ENCODE measurements at places on chromosomes 1 and 21.

- DNase-seq, result no peak
Measured at GRCh38 chr21:35801391-35801790, 258.9 kb downstream of the SETD4 start.

DNA sequence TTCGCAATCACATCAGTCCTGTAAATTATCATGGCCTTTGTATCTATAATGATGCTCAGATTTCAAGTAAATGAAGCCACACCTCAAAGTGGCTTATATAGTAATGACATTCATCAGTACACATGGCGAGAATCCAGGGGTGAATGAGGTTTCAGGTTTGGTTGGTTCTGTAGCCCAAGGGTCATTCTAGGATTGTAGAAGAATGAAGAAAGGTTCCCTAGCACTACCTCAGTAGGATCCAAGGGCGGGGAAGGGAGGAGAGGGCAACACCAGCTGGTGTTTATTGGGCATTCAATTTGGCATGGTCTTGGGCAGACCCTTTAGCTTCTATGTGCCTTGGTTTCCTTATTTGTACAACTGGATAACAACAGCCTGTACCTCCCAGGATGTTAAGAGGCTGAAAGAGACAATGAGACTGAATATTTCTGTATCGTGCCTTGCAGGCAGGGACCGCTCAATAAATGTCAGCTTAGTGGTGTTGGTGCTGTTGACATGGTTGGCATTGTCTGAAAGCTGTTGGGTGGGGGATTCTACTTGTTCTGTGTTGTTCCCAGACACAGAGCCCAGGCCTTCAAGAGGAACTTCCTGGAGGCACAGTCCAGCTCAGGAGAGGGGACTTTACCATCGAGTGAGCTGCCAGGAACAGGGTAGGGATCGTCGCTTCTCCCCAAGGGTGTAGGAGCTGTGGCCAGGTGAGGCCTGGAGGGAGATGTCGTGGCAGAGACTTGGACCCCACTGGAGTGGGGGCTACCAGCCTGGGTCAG, 388.2 kb downstream of the PTPRU start:
- DNase-seq, result no peak

- no peak for DNase-seq
Measured at GRCh38 chr1:157241185-157241538, 103.0 kb upstream of the ETV3 start.

- DNase-seq, result no peak
Measured at GRCh38 chr1:27658951-27659496, 13.0 kb downstream of the IFI6 start.

DNA sequence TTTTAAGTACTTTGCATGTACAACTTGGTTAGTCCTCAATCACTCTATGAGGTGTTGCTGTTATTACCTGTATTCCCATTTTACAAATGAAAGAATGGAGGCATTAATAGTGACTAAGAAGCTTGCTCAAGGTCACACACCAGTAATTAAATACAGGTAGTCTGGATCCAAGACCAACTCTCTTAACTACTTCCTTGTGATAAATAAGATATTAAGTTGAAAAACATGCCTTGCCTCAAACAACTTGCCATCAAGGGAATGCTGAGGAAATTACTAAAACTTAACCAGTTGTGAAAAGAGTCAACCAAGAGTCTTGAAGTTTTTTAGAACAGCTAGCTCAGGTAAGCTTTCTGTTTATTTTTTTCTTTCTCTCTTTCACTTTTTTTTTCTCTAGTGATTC, 21.0 kb upstream of the LAMC1 start:
- no peak for DNase-seq

DNA sequence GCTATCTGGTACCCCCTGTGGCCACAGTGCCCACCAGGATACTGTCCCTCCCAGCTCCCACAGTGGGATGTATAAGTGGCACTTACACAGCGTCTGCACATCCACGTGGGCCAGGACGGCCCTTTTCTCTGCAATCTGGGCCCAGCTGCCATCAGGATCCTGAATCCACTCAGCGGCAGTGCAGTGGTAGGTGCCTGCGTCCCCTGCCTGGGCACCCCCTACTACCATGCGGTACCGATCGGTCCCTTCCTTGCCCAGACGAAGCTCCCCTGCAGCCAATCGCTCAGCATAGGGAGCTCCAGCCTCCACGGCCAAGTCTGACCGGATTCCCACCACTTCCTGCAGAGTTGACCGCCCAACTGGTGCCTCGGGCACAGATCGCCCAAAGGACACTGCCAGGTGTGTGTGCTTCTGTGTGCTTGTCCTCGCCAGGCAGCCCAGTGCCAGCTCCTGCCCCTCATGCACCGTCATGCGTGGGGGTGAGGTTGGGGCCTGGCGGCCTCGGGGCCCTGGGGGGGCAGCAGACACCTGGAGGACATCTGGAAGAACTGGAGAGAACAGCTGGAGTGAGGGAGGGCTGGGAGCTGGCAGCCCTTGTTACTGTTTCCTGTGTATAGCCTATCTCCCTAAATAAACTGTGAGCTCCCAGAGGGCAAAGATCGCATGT, 4.7 kb downstream of the IGSF8 start:
- no peak for DNase-seq

DNA sequence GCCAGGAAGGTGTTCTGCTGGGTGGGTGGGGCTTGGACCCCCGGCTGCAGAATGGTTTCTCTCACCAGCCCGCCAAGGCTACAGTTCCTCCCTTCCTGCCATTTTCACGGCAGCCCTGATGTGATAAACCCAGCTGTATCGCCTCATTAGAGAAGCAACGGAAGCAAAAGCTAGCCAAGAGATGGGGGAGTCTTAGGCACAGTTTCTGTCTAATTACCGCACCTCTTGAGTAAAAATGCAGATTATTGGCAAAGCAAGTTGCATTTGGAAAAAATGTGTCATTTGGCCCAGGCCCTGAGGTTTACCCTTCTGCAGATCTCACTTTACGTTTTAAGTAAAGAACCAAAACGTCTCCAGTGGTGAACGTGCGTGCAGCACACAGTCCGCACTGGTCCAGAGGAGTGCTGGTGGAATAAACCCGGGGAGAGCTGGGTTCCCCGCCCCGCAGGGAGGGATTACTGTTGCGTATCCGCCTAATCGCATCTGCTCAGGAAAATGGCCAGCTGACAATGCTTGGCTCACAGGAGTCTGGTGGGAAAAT, 109.9 kb downstream of the GALNT2 start:
- no peak for DNase-seq

GRCh38 chr1:162740755-162741154, 49.7 kb upstream of the HSD17B7 start:
- no peak for DNase-seq

- no peak for DNase-seq
Measured at GRCh38 chr1:171984850-171985485, 143.7 kb downstream of the DNM3 start.

DNA sequence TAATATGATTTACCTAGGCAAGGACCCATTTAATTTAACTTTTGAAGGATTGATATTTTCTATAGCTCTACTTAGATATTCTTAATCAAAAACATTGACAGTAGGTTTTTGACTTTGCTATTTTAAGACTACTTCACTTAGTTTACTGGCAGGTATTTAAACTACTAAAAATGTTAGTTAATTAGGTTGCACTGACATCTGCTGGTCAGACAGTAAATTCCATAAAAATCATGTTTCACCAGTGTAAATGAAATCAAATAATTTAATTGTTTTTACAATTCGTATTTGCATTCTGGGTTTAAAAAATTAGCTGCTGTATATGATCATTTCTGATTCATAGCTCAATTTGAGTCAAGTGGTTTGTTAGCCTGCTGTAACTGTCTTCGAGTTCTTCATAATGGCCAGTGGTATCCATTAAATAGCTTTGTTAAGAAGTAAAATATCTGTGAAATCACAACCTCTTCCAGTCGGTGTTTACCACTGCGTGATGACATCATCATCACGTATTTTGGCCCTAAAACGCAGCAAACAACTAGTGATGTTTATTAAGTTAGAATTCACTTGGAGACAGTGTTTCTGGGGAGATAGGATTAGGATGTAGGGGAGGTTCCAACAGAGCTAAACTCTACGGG, 26.2 kb downstream of the EXTL2 start:
- no peak for DNase-seq
